ENCODE measurements at places on chromosomes 13 and 19.

DNA sequence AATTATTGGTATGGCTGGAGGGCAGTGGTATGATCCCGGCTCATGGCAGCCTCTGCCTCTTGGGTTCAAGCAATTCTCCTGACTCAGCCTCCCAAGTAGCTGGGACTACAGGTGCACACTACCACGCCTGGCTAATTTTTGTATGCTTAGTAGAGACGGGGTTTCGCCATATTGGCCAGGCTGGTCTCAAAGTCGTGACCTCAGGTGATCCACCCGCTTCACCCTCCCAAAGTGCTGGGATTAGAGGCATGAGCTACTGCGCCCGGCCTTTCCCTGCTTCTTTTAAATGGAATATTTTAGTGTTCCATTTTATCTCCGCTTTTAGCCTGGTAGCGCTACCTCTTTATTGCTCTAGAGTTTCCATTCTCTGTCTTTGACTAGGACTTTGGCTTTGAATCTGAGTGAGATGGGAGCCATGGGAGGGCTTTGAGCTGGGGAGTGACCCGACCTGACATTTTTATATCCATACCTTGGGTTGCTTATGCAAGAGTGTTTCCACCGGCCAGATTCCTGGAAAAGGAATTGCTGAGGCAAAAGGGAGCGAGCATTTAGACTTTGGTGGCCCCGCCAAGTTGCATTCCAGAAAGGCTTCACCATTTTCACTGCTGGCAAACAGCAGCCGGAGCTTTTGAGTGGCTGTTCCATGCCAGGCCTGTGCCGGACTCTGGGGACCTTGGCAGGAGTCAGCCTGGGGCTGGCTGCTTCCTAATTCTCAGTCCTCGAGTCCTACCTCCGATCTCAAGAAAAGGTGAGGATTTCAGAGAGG is 22.9 kb downstream of the BICRA start:
- no peak for DNase-seq

DNA sequence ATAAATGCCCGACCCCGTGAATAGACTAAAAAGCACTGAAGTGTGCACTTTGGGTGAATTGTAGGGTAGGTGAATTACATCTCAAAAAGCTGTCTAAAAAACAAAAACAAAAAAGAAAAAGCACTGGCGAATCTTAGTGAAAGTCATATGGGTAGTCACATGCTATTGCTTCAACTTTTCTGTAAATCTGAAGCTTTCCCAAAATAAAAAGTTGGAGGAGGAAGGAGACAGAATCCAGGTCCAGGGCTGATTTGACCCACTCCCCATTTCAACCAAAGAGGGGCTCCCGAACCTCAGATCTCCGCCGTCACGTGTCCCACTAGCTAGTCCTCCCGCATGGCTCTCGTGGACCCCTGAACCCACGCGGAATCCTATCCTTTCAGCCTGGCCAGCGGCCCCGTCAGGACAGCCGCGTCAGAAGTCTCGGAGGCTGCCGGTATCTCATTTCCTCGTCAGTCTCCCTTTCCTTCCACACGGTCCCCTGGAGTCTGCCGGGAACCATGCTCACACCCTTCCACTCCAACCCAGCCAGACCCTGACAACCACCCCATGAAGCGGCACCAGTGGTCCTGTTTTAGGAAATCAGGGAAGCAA is 6.1 kb downstream of the PPP1R12C start:
- no peak for DNase-seq

- no peak for DNase-seq
Measured at GRCh38 chr19:18046059-18046718, 38.2 kb downstream of the ARRDC2 start.

- no peak for DNase-seq
Measured at GRCh38 chr19:33233056-33233873, 7.6 kb upstream of the SLC7A10 start.

GRCh38 chr13:88623150-88623549 is 952.0 kb downstream of the SLITRK5 start:
- DNase-seq: no peak

DNA sequence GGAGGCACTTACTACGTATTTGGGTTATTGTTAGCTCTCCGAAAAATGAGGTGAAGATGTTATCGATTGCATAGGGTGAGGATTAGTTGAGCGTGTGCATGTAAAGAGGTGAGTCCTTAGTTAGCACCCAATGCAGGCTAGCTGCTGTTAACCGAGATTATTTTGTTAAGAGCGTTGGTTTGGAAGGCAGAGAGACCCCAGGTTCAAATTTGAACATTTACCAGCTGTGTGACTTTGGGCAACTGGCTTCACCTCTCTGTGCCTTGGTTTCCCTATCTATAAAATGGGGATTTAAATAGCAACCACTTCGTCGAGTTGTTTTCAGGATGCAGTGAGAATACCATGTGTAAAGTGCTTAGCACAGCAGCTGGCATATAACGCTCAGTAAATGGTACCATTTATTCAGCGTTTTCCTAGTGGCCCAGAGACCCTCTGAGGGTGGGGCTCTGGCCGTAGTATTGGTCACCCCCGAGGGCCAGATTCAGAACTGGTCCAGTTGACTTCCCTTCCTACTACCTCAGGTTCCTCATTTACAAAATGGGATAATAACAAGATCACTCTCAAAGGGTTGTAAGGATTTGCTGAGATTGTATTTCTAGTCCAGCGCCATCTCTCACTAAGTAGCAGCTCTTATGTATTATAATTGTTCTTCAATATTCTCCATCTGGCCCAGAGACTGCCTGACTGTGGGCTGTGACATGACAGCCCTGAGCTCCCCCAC is 887 bp downstream of the SIPA1L3 start:
- DNase-seq: no peak

- no peak for DNase-seq
Measured at GRCh38 chr13:30623392-30623791, 5.7 kb downstream of the USPL1 start.

DNA sequence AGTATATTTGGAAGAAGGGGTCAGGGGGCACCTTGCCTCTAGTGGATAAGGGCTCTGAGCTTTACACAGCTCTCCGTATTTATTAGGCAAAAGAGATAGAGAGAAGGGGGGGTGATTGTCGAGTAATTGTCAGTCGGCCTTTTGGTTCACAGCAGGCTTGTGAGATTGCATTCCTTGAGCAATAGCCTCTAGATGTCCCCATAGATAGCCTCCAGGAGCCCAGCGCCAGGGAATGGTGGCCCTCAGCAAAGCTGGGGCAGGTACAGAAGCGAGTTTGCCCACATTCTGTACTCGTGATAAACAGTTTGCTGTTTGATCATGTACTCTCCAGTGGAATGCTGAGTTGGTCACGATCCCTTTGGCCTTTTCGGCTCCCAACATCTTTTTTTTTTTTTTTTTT is 4.6 kb downstream of the ZNF613 start:
- no peak for DNase-seq

DNA sequence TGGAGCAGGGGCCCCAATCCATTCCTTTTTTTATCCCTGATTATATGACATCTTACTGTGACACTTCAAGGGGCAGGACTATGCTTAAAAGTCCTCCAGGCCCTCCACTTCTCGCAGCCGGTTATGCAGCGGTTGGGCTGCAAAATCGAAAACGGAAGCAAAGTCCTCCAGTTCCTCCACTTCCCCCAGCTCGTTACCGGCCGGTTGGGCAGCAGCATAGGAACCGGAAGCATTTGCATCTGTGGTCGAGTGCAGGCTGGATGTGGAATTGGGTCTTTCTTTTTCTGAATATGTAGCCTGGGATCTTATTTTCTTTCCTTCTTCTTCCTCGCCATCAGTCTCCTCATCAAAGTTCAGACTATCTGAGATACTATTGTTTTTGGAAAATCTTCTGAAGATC is 46.1 kb downstream of the OXGR1 start:
- no peak for DNase-seq

DNA sequence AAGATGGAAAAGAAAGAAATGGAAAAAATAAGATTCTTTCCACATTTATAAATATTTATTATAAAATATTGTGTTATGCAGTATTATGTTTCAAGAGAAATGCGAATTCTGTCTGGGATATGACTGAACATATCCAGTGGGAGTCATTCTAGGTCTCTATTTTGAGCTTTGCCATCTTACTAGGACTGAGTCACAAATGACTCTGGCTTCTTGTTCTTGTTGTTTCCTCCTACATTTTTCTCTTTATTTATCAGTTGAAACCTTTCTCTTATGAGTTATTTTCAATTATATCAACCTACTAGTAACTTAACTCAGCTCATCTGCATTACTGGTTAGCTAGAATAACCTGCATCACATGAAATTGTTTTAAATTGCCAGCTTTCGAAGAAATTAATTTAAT is 1247.3 kb downstream of the SLITRK1 start:
- no peak for DNase-seq
